ENCODE measurements at places on chromosomes 12 and 14. TPM values are rescaled to one million over a fixed set of nuclear protein-coding genes. Genes with fewer than 3 reads are reported as not detected.

The FKBP3 gene
- total RNA-seq: 126 TPM

The MMP17 gene
- 16.5 TPM for total RNA-seq

The PTPRB gene
- 0.03 TPM for total RNA-seq

The OVCH1 gene
- total RNA-seq: 0.30 TPM

The RPS29 gene
- total RNA-seq: 3,130 TPM

The OTX2 gene
- 0.62 TPM for total RNA-seq

The FOXG1 gene
- total RNA-seq: 0.08 TPM

The G2E3 gene
- 22.3 TPM for total RNA-seq

The CIDEB gene
- not detected for total RNA-seq

The DBX2 gene
- total RNA-seq: not detected

The PRPH gene
- 9.6 TPM for total RNA-seq

Data from motor neuron (in vitro differentiated cells).